Muscle of leg (tissue), 16 donors: ENCODE measurements at places on chromosomes 3 and 15. TPM values are rescaled to one million over a fixed set of nuclear protein-coding genes. Genes with fewer than 3 reads are reported as not detected.

DNA sequence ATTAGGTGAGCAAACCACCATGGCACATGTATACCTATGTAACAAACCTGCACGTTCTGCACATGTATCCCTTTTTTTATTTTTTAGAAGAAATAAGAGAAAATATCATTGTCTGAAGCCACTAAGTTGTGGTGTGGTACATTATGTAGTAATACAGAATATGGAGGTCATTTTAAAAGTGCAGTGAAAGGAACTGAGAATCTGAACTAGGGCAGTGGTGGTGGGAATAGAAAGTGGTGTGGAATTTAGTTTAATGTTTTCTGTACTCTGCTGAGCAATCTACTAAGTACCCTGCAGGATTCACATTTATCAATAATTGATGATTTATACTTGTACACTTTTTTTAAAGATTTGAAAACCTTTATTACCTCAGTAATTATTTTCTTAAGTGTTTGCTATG, 283.5 kb downstream of the CHL1 start:
- no peak for DNase-seq
- peaks cover 3% of the 10 kb centered on the region for H3K4me1 ChIP-seq
- H3K4me3 ChIP-seq, result no peak overlapping the region
- no peak overlapping the region for H3K27ac ChIP-seq
- no peaks in the 10 kb centered on the region for H3K27me3 ChIP-seq
- no peaks in the 10 kb centered on the region for H3K36me3 ChIP-seq

DNA sequence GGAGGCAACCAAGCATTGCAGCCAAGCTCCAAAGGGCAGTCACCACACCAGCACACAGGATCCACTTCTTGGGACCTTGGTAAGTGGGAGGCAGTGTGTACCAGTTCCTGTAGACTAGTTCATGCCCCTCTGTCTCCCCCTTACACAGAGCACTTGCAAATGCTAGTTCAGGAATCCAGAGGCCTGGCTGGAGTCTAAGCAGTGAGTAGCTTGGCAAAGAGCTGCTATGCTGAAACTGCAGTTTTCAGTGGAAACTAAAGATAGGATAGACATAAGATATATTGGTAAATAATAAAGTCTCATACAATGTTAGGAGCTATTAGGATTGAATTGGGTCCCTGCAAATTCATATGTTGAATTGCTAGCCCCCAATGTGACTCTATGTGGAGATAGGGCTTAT, 13.9 kb upstream of the SLC41A3 start:
- H3K4me1 ChIP-seq, result peaks cover 29% of the 10 kb centered on the region
- H3K36me3 ChIP-seq, result no peaks in the 10 kb centered on the region
- no peak overlapping the region for H3K4me3 ChIP-seq
- DNase-seq, result no peak
- no peaks in the 10 kb centered on the region for H3K27me3 ChIP-seq
- H3K27ac ChIP-seq, result no peak overlapping the region

Gene SELENOT
- 60.4 TPM for total RNA-seq

Gene TMEM45A
- 19.7 TPM for total RNA-seq

Gene ROPN1
- total RNA-seq, result not detected

Gene PLCB2
- total RNA-seq, result 4.8 TPM

- no peaks in the 10 kb centered on the region for H3K4me1 ChIP-seq
- no peak overlapping the region for H3K4me3 ChIP-seq
- H3K27me3 ChIP-seq, result no peaks in the 10 kb centered on the region
- no peaks in the 10 kb centered on the region for H3K36me3 ChIP-seq
These were observed 308.5 kb downstream of the ROBO2 start for GRCh38 chr3:77348244-77348855.

GRCh38 chr3:42872718-42873117, 3.0 kb downstream of the CYP8B1 start:
- H3K36me3 ChIP-seq, result no peaks in the 10 kb centered on the region
- no peak overlapping the region for H3K27ac ChIP-seq
- no peak overlapping the region for H3K4me3 ChIP-seq
- H3K4me1 ChIP-seq, result peaks cover 9% of the 10 kb centered on the region

- H3K4me1 ChIP-seq, result no peaks in the 10 kb centered on the region
- no peak for DNase-seq
These were observed 9.9 kb downstream of the CHDH start for GRCh38 chr3:53836084-53836872.

Gene CERS3
- total RNA-seq, result 0.58 TPM

- no peaks in the 10 kb centered on the region for H3K4me1 ChIP-seq
- no peaks in the 10 kb centered on the region for H3K36me3 ChIP-seq
- no peak overlapping the region for H3K27ac ChIP-seq
These were observed 10.8 kb downstream of the TOPAZ1 start for GRCh38 chr3:44252332-44252959.

DNA sequence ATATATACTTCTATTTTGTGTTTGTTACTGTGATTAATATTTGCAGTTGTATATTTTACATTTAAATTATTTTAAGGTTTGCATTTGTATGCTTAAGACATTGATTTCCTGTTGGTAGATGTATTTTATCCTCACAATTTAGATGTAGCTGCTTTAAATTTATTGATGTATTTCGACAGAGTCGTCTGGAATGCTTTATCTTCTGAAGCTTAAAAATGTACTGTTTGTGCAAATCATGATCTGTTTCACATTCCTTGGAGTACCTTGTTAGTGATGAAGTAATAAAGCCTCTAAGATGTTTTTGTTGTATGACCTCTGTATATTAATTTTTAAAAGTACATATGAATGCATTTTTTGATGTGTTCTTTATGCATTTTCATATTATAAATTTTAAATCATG, 1.9 kb downstream of the CHD2 start:
- DNase-seq, result no peak
- H3K27ac ChIP-seq, result peak overlapping the region; percentile 100
- peaks cover 7% of the 10 kb centered on the region for H3K4me1 ChIP-seq
- no peaks in the 10 kb centered on the region for H3K27me3 ChIP-seq

GRCh38 chr15:84791763-84792162, 25.4 kb upstream of the ALPK3 start:
- peaks cover 5% of the 10 kb centered on the region for H3K4me1 ChIP-seq
- H3K4me3 ChIP-seq, result no peak overlapping the region
- H3K36me3 ChIP-seq, result peaks cover 26% of the 10 kb centered on the region

Gene TAGLN3
- 3.5 TPM for total RNA-seq

Gene HSPBAP1
- total RNA-seq, result 6.9 TPM

GRCh38 chr15:77746254-77747174, 113.8 kb upstream of the LINGO1 start:
- peaks cover 5% of the 10 kb centered on the region for H3K27me3 ChIP-seq
- no peaks in the 10 kb centered on the region for H3K36me3 ChIP-seq
- no peaks in the 10 kb centered on the region for H3K4me1 ChIP-seq
- H3K4me3 ChIP-seq, result no peak overlapping the region
- DNase-seq, result no peak

Gene SV2B
- total RNA-seq, result 3.1 TPM

Gene RBSN
- 25.5 TPM for total RNA-seq

GRCh38 chr3:37974121-37975083, 16.2 kb upstream of the VILL start:
- peak; percentile 77 for DNase-seq
- H3K4me1 ChIP-seq, result peaks cover 25% of the 10 kb centered on the region
- H3K27me3 ChIP-seq, result no peaks in the 10 kb centered on the region
- no peak overlapping the region for H3K4me3 ChIP-seq

DNA sequence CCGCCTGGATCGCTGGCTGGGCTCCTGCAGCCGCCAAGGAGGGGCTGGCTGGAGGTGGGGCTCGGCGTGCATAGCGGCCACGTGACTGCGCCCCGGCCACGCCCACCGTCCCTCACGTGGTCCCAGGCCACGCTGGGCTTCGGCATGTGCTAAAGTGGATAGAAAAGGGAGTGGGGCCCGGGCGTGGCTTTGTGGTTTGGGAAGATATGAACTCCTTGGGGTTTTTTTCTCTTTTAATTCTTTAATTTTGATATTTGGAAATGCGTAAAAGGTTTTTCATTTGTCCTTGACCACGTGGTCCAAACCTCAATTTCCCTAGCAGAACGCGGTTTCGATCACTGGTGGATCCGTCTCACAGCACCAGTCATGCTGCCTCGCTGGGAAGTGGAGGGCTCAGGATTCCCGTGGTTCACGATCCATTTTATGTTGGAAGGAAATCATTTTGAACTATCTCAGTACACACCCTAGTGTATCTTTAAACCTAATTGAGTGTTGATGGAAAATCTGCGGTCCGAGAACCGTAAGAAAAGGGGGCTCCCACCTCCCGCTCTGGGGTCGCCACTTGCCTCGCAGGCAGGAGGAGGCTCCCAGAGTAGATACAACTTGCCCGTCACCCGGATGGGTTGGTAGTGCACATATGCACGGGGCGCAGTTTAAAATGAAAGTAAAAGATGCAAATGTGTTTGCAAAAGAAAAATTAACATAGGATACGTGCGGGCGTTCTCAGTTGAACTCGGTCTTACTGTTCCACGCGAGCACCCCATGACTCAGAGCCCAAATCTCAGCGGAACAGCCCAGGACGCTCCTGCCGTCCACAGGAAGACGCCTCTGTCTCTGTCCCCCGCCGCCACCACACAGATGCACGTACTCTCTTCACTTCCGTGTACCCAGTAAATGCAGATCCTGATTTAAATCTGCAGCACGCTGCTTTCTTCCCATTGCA, 141.9 kb downstream of the PGPEP1L start:
- peak; percentile 89 for DNase-seq
- H3K27ac ChIP-seq, result peak overlapping the region; percentile 74
- H3K36me3 ChIP-seq, result no peaks in the 10 kb centered on the region
- H3K4me3 ChIP-seq, result peak overlapping the region; percentile 52
- H3K4me1 ChIP-seq, result no peaks in the 10 kb centered on the region

GRCh38 chr15:35170207-35170606, 85.1 kb upstream of the NANOGP8 start:
- no peaks in the 10 kb centered on the region for H3K4me1 ChIP-seq
- no peaks in the 10 kb centered on the region for H3K36me3 ChIP-seq
- DNase-seq, result no peak
- no peaks in the 10 kb centered on the region for H3K27me3 ChIP-seq
- H3K4me3 ChIP-seq, result no peak overlapping the region

- H3K27me3 ChIP-seq, result no peaks in the 10 kb centered on the region
- DNase-seq, result no peak
- no peak overlapping the region for H3K27ac ChIP-seq
- no peak overlapping the region for H3K4me3 ChIP-seq
These were observed 324.0 kb downstream of the TBL1XR1 start for GRCh38 chr3:176873261-176873660.

Gene NGRN
- 103 TPM for total RNA-seq

DNA sequence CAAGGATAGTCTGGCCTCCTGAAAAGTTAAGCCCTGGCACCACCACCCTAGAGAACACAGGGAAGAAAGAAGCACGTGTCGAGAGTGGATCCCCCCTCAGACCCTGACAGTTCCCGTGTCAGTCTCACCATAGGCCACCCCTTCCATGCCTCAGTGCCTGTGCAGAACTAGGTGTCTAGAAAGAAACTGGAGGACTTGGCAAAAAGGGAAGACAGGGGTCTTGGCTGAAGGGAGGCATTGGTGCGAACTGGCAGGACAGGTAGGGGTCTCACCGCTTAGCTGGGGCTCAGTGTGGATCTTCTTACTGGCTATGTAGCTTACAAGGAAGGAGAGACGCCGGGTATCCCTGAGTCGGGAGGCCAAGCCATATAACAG, 518 bp downstream of the QARS1 start:
- DNase-seq, result no peak
- peaks cover 72% of the 10 kb centered on the region for H3K36me3 ChIP-seq
- peak overlapping the region; percentile 64 for H3K4me3 ChIP-seq
- H3K27ac ChIP-seq, result peak overlapping the region; percentile 78
- no peaks in the 10 kb centered on the region for H3K27me3 ChIP-seq
- H3K4me1 ChIP-seq, result peaks cover 19% of the 10 kb centered on the region

- no peaks in the 10 kb centered on the region for H3K36me3 ChIP-seq
- no peak overlapping the region for H3K27ac ChIP-seq
- no peaks in the 10 kb centered on the region for H3K27me3 ChIP-seq
- DNase-seq, result no peak
- H3K4me1 ChIP-seq, result no peaks in the 10 kb centered on the region
- no peak overlapping the region for H3K4me3 ChIP-seq
These were observed 255.8 kb downstream of the MFSD1 start for GRCh38 chr3:159057621-159058020.

Gene NDN
- 200 TPM for total RNA-seq

Gene RASGRP1
- total RNA-seq, result 0.35 TPM

DNA sequence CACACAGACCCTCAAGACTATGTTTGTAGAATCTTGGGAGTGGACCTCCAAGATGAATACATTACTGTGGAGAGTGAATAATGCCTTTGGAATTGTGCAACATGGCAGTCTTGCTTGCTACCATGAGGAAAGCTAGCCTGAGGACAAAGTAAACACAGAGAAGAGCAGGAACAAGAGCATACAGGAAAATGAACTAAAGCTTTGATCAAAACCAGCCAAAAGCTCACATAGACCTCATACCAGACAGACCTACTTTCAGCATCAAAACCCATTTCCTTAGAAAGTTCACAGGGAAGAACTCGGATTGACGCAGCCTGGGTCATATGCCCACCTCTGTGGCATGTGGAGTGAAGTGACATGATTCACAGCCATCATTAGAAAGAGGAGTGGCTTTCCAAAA, 3.3 kb upstream of the RAB8B start:
- no peaks in the 10 kb centered on the region for H3K36me3 ChIP-seq
- DNase-seq, result no peak
- H3K4me1 ChIP-seq, result peaks cover 10% of the 10 kb centered on the region

Gene CHRNA7
- 0.84 TPM for total RNA-seq

- no peak overlapping the region for H3K4me3 ChIP-seq
- peaks cover 3% of the 10 kb centered on the region for H3K4me1 ChIP-seq
- H3K27ac ChIP-seq, result no peak overlapping the region
- no peaks in the 10 kb centered on the region for H3K27me3 ChIP-seq
- no peak for DNase-seq
These were observed 7.9 kb upstream of the ISG20 start for GRCh38 chr15:88630798-88631463.

Gene RHOA
- 217 TPM for total RNA-seq

DNA sequence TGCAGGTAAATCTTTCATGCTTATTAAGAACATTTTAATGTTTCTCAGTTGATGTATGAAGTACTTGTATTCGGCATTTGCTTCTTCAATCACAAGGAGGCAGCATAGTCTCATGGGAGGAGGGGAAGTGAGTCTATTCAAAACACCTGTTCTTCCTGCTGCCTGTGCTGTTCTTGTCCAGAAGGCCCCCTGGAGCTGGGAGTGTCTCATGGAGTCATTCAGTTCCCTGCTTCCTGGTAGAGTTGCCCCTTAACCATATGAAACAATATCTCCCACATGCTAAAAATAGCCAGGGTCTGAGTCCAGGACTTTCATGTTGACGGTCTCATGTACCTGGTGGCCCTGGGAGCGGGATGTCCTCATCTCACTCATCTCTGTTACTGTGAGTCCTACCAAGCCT, 15.5 kb upstream of the PPP1R2 start:
- peak; percentile 73 for DNase-seq
- no peaks in the 10 kb centered on the region for H3K36me3 ChIP-seq
- no peaks in the 10 kb centered on the region for H3K27me3 ChIP-seq
- H3K27ac ChIP-seq, result peak overlapping the region; percentile 62

- H3K36me3 ChIP-seq, result no peaks in the 10 kb centered on the region
- peaks cover 17% of the 10 kb centered on the region for H3K27me3 ChIP-seq
- peaks cover 12% of the 10 kb centered on the region for H3K4me1 ChIP-seq
- H3K27ac ChIP-seq, result peak overlapping the region; percentile 52
These were observed 1.7 kb downstream of the RORA start for GRCh38 chr15:61227269-61227949.
